ENCODE measurements at places on chromosomes 13 and 19.

DNA sequence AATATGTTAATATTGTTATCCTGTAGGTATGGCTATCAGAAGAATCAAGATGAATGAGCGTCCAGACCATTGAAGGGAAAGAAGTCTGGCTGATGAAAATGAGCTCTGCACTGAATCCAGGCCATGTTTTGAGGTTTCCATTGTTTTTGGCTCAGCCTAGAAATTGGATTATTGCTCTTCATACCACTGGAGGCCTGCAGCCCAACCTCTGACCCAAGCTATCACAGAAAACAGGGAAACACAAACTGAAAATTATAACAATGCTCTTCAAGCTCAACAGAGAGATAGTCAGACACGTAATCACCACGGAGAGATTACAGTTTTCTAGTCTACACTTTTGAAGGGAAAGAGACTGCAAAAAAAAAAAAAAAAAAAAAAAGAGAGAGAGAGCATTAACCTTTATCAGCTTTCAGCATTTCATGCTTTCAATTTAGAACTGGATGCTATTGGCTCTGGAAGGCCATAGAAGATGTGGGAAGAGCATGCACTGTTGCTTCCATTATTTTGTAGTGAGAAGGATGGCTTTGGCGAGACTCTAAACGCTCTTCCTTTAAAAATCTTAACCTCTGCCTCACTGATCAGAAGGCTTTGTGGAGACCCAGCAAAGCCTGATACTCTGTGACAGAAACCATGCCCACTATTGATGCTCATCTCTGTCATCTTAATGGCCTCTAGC is 10.8 kb downstream of the EDNRB start:
- DNase-seq = no peak

GRCh38 chr19:13764821-13765394 is 586 bp downstream of the MRI1 start:
- peak; percentile 59 for DNase-seq

GRCh38 chr13:62418376-62418775 is 1002.7 kb upstream of the PCDH20 start:
- DNase-seq = no peak

- DNase-seq = no peak
Observed at GRCh38 chr19:50780753-50781435, 9.3 kb upstream of the ACP4 start.

DNA sequence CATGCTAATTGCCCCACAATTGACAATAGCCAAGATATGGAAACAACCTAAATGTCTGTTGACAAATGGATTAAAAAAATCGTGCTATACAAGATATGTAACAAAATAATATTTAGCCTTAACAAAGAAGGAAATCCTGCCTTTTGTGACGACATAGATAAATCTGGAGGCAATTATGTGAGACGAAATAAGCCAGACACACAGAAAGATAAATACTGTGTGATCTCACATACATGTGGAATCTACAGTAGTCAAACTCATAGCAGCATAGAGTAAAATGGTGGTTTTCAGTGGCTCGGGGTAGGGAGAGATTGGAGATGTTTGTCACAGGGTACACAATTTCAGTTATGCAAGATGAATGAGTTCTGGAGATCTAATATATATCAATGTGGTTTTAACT is 895.8 kb downstream of the SLITRK6 start:
- DNase-seq = no peak

DNA sequence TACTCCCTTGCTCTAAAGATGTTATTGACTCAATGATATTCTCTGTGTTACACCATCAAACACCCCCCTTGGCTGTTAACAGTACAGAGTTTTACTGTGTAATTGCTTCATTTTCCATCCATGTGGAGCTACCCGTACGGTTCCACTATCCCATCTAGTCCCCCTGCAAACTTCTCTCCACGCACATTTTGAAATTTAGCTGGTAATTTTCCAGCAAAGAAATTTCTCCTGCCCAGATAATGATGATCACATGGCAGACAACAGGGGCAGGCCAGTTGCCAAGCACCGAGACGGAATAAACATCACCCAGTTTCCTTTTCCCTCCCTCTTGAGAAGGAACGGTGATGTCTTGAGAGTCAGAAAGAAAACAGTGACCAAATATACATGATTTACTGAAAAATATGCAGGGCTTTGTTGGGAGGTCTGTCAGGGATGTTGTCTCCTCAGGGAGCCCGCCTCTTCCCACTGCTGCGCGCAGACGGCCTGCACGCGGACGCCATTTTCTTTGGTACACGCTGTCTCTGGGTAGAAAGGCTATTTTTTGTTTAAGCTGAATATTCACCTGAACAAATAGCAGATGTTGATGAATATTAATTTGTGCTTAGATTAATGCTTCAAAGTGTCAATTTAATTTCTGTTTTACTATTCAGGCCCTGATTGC is 109.9 kb downstream of the OLFM4 start:
- no peak for DNase-seq

GRCh38 chr13:95624020-95624419 is 20.5 kb downstream of the DZIP1 start:
- DNase-seq = no peak

DNA sequence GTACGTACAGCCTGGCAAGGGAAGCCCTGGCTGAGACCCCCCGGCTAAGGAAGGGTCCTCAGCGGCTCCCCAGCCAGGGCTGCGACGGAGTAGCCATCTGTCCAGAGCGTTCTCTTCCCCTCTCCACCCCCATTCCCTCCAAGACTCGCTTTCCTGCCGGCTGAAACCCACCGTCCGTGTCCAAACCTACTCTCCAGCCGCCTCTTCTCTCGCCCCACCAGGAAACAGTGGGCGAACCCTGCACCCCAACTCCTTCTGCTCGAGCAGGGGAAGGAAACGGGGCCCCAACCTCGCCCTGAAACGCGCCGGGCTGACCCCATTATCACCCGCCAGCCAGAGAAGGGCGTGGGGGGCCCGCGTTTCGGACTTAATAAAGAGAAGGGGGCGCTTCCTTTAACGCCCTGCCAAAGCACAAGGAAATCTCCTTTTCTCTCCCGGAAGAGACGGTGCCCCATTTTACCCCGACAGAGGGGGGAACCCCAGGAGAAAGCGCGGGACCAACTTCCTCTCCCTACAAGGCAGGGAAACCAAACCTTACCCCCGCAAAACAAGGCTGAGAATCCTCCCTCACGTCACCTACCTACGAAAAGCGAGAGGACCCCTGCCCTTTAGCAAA is 2.5 kb downstream of the ZC3H4 start:
- peak; percentile 65 for DNase-seq

DNA sequence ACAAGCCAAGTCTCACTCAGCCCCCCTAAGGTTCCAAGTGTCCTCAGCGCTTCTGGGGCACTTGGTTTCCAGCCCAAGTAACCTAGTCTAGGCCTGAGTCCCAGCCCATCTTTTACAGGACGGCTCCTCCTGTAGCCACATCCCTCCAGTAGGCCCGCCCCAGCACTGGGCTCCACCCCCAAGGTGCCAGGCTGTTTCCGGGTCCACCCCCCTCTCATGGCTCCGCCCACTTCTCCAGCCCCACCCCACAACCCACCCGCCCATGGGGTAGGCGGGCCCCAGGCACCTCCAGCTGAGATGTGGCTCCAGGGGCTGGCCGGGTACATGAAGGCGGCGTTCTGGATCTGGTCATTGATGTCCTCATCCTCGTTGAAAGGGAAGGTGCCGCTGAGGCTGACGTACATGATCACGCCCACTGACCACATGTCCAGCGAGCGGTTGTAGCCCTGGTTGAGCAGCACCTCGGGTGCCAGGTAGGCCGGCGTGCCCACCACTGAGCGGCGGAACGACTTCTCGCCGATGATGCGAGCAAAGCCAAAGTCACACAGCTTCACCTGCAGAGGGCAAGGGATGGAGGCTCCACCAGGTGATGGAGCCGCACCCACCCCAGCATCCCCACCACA is 17.2 kb upstream of the DACT3 start:
- DNase-seq = peak; percentile 84

GRCh38 chr13:50618206-50618605 is 225.3 kb downstream of the DLEU7 start:
- no peak for DNase-seq

- no peak for DNase-seq
Observed at GRCh38 chr19:29018542-29018941, 194.4 kb downstream of the UQCRFS1 start.

DNA sequence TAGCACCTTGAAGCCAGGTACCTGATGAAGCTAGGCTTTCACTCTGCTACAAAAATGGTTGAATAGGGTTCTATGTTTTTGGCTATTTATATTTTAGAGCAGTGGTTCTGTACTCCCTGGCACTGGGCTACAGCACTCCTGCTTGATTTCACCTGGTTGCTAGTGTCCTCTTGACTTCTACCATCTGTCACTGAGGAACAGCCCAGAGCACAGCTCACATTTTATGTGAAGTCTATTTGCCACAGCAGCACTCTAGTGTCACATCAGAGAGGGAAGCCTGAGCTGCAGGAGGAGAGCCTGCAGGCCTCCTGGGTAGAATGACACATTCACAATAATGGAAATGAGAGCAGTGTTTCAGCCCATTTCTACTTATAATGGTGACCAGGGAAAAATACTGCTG is 184.2 kb downstream of the ZNF486 start:
- DNase-seq = no peak

- DNase-seq = peak; percentile 50
Observed at GRCh38 chr19:38617283-38617763, 430 bp downstream of the MAP4K1 start.

GRCh38 chr19:46849610-46850009 is 1.0 kb downstream of the AP2S1 start:
- DNase-seq = no peak

DNA sequence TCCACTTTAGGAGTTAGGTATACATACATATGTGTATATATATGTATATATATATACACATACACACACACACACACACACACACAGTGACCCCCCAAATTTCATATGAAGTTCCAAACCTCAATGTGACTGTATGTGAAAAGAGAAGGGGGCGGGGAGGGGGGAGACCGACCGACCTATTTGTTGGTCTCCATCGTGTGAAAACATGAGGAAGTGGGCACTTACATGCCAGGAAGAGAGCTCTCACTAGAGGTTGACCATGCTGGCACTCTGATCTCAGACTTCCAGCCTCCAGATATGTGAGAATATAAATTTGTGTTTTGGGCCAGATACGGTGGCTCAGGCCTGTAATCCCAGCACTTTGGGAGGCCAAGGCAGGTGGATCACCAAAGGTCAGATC is 24.6 kb downstream of the ZNF562 start:
- no peak for DNase-seq

DNA sequence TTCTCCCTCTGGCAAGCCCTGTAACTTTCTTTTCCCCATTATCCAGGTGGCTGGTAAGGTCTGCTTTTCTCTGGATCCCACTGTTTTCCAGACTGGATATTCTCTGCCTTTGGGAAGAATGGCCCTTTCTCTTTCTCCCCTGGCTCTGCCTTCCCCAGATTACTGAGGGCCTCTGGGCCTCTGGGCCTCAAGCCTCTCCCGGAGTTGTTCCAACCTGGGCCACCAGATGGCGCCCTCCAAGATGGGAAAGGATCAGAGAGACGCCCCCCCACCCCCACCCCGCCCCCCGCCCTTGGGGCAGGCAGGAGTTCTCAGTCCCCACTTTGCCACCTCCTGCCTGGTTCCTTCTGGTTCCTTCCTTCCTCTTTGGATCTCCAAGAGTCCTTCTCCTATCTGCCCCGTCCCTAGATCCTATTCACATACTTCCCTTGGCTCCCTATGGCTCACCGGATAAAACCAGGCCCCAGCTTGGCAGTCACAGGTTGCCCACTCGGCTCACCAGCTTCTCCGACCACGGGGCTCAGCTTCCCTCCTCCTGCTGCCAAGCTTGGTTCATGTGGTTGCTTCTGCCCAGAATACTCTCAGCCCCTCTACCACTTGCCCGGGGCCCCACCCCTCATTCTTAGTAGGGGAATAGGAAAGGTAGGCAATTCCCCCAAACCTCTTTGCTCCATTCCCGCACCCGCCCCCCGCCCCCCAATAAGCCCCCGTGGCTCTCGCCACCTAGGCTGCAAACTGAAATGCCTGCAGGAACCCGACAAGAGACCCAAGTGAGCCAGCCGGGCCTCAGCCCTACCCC is 13.1 kb downstream of the EPS8L1 start:
- DNase-seq = peak; percentile 98

DNA sequence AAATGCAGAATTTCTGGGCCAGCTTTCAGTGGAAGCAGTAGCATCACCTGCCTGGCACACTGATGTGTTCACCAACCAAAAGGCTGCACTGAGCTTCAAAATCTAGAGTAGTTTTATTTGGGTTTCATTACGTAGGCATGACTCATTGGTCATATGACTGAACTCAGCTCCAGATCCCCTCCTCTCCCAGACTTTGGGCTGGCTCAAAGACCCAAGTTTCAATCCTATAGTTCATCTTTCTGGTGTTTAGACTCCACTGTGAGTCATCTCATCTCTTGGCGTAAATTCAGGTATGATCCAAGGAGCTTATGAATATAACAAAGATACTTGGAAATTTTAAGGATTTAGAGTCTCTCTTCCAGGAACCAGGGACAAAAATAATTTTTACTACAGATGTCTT is 17.7 kb downstream of the ZMYM5 start:
- no peak for DNase-seq

- DNase-seq = no peak
Observed at GRCh38 chr19:12111176-12111575, 29.0 kb downstream of the ZNF20 start.

GRCh38 chr13:52852444-52852843 is 4.0 kb upstream of the PCDH8 start:
- no peak for DNase-seq

GRCh38 chr19:41709951-41710645 is 1.7 kb downstream of the CEACAM5 start:
- no peak for DNase-seq

GRCh38 chr19:47518139-47518538 is 3.3 kb upstream of the NAPA start:
- peak; percentile 84 for DNase-seq

- DNase-seq = no peak
Observed at GRCh38 chr13:74101436-74101835, 32.8 kb downstream of the KLF12 start.

DNA sequence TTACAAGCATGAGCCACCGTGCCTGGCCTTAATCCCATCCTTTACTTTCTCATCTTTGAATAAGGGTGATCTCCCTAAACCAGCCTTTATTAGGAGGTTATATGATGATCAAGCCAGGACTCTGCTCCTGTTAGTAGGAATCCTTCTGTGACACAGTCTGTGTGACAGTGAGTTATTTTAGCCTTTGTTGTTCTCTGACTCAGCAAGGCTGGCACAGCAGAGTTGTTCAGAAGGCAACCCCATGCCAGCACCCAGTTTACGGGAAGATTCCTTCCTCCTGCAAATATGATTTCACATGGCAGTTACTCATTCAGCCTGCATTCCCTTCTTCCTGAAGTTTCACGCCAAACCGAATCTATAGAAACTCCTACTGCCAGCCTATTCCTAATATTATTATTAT is 10.5 kb upstream of the MIER2 start:
- DNase-seq = no peak

- DNase-seq = no peak
Observed at GRCh38 chr19:35751839-35752745, 3.7 kb downstream of the LIN37 start.

DNA sequence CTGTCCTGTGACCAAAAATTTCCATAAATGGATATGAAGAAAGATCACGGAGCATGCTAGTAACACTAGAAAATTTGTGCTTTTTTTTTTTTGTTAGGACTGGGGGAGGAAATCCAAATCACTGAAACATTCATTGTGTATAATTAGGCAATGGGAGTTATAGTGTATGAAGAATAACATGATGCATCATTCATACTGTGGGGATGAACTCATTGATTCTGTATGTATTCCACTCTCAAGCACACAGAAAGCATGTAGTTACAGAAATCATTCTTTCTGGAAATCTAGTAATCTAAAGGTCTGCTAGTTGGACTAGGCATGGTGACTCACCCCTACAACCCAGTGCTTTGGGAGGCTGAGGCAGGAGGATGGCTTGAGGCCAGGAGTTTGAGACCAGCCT is 749.7 kb downstream of the DIAPH3 start:
- no peak for DNase-seq

GRCh38 chr13:41670873-41671443 is 213.6 kb downstream of the RGCC start:
- no peak for DNase-seq

All from stimulated activated CD8-positive, alpha-beta memory T cell treated with anti-CD3 and anti-CD28 coated beads, Interleukin-4, amount 100 ng/mL, for 48 hours (primary cell).